ENCODE measurements at places on chromosomes 13 and 19.

- no peak for DNase-seq
Observed at GRCh38 chr19:13050274-13050673, 52.4 kb downstream of the LYL1 start.

DNA sequence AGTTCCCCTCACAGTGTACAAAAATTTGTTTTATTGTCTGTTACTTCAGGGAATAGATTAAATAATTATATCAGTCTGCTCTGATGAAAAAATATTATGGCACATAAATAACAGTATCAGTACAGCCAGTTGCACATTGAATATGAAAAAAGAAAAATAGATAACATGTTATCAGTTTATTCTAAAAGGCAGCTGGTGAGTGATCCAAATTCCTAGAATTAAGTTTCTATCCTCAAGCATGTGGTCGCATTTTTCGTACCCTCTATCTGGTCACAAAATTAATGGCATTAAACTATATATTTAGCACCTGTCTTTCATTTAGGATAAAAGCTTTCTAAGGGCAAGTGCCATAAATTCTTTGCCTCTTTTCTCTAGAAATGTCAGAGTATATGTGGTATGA lies 944.8 kb upstream of the PCDH9 start:
- DNase-seq, result no peak

GRCh38 chr19:30119180-30119908 lies 177.3 kb downstream of the URI1 start:
- no peak for DNase-seq

DNA sequence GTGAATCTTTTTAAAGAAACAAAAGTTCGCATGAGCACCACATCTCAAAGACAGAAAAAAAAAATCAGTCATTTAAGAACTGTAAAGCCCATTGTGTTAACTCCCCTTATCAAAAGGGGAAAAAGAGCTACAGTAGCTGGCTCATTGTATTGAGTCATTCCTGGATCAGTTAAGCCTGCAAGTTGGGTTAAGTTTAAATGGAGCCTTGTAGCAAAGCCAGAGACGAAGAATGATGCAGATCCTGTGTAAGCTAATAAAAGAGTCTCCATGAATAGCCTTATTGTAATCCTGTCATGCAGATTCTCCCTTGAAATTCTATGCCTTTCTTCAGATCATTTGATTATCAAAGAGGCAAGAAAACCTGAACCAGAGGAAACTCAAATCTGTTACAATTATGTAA lies 83.8 kb downstream of the CRYL1 start:
- DNase-seq, result no peak

GRCh38 chr19:8935460-8935859 lies 74.7 kb downstream of the MUC16 start:
- DNase-seq, result no peak

GRCh38 chr13:108624979-108625378 lies 4.4 kb upstream of the MYO16 start:
- DNase-seq, result no peak

GRCh38 chr13:29892151-29892550 lies 41.7 kb upstream of the UBL3 start:
- no peak for DNase-seq

DNA sequence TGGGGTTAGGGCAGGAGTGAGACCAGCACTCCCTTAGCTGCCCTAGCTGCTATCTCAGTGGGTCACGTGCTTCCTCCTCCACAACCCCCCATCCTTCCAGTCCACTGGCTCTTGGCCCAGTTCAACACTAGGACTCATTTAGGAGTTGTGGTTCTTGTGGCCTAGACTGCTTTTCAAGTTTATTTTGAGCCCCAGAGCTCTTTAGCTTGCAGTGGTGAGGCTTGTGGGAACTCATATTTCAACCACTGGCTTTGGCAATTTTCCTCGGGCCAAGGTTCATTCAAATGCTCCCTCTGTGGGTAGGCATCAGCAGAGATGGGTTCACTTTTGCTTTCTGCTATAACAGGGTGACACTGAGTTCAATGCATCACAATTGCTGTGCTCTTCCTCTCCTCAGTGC lies 436.2 kb upstream of the SLITRK5 start:
- no peak for DNase-seq

DNA sequence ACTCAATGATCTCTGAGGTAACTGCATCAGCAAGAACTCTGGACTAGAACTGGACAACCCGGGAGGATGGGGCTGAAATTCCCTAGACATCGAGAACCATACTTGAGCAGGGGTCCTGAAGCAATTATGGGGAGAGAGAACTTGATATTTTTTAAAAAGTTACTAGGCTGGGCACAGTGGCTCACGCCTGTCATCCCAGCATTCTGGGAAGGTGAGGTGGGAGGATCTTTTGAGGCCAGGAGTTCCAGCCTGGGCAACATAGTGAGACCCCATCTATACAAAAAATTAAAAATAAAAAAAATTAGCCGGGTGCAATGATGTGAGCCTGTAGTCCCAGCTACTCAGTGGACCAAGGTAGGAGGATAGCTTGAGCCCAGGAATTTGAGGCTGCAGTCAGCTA lies 2.3 kb upstream of the DNAJB1 start:
- DNase-seq, result no peak

DNA sequence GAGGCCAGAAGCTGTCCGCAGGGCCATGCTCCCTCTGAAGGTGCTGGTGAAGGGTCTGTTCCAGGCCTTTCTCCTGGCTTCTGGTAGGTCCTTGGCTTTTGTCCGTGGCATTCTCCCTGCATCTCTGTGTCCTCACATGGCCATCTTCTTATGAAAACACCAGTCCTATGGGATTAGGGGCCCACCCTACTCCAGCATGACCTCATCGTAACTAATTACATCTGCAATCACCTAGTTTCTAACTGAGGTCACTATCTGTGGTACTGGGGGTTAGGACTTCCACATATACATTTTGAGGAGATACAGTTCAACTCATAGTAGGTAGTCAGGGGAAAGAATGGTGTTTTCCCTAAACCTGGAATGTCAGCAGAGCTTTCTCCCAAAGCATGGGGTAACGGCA lies 3.1 kb downstream of the C13orf42 start:
- no peak for DNase-seq

- no peak for DNase-seq
Observed at GRCh38 chr19:55559684-55560083, 14.3 kb upstream of the SBK3 start.

GRCh38 chr19:28117143-28117542 lies 1095.8 kb downstream of the UQCRFS1 start:
- no peak for DNase-seq

- no peak for DNase-seq
Observed at GRCh38 chr13:79445968-79446645, 34.8 kb upstream of the NDFIP2 start.

GRCh38 chr19:39408392-39409207 lies 2.0 kb downstream of the ZFP36 start:
- DNase-seq, result no peak
